GM06990 (cell line): ENCODE measurements at places on chromosomes 16 and 17.
A peak's percentile ranks its signal among the peaks of the same experiment; 100 is the strongest.

GRCh38 chr16:15396948-15397594 lies 1.5 kb downstream of the MPV17L start:
- no peak for DNase-seq

- DNase-seq: no peak
Measured at GRCh38 chr17:82689077-82689476, 9.4 kb downstream of the RAB40B start.

- DNase-seq: no peak
Measured at GRCh38 chr16:4386451-4386805, 14.8 kb downstream of the VASN start.

DNA sequence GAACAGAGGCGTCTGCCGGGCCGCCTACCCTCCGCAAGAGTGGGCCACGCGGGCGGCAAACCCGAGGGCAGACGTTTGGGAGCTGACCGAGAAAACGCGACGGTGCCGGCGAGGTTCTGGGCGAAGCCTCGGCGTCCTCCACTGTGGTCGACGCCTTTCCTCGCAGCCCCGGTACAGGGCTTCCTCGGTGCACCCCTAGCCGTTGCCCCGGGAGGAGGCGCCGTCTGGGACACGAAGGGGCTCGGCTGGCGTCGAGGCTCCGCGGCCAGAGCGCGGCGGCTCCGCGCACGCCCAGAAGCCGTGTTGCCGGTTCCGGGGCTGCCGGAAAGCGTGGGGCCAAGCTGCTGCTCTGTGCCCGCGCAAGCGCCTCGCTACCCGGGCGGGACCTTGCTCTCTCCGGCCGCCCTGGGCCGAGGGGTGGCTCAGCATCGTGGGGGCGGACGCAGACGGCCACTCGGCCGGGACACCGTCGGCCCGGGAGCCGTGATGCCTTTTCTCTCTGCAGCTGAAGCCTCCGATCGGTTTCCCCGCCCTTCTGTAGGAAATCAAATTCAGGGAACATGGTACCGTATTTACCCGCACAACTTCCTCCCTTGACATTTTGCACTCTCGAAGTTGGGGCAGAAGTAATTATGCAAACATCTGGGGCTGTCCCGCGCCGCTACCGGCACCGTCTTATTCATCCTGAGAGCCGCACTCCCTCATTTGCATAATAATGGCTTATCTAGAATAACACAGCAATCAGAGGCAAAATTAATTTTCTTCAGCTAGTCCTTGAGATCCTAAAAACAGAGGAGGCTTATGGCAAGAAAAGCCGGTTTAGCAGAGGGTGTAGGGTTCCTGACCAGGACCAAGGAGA lies 7.3 kb upstream of the CBX8 start:
- DNase-seq: peak; percentile 89

DNA sequence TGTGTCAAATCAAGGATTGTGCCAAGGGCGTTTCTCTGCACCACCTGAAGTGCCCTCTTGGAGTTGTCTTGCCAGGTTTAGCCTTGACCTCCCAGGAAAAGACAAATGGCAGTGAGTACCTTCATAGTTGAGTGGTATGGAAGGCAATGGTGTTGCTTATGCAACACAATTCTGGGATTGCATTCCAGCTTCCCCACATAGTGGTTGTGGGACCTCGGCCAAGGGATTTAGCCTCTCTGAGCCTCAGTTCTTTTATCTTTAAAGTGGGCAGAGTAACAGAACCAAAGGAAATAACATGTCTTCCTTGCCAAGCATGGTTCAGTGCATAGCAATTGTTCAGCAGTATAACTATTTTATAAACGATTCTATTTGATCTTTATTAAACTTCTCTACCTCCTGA lies 49.4 kb downstream of the CCDC42 start:
- DNase-seq: no peak

GRCh38 chr16:17257426-17258023 lies 213.2 kb downstream of the XYLT1 start:
- DNase-seq: no peak

DNA sequence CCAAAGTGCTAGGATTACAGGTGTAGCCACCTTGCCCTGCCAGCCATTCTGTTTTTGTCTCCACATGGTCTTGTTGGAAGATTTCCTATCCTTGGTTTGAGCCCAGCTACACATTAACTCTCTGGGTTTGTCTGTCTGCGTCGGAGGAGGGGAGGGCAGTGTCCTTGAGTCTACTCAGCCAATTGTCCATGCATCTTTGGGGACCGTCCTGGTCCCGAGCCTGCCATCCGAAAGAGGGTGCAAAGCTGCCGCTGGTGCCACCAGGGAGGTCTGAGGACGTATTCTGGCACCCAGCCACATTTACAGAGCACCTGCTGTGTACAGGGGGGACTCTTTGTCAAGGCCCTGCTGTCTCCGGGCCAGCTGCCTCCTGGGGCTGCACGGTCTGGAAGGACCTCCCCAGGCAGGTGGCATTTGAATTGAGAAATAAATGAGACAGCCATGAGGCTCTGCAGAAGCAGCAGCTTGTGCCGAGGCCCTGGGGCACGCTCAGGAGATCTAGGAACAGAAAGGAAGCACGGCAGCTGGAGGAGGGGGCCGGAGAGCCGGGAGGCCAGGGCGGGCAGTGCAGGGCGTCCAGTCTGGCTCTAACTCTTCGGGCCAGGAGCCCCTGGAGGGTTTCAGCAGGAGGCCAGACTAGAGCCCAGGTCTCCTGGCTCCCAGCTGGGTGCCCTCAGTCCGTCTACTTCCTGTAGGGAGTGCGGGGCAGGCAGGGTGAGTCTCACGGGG lies 1.5 kb downstream of the CYBA start:
- DNase-seq: peak; percentile 25

DNA sequence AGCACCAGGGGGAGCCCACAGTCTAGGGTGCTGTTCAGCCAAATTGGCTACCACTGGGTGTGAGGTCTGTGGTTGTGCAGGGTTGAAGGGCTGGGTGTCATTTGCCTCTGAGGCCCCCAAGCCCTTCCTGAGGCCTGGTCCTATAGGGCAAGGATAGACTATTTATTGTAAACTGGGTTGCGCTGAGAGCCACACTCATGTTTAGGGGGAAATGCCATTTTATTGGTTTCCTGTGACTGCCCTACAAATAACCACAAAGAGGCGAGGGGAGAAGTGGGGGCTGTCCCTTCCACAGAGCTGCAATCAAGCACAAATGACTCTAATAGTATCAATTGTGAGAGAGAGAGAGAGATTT lies 3.6 kb upstream of the ZCCHC14 start:
- no peak for DNase-seq

DNA sequence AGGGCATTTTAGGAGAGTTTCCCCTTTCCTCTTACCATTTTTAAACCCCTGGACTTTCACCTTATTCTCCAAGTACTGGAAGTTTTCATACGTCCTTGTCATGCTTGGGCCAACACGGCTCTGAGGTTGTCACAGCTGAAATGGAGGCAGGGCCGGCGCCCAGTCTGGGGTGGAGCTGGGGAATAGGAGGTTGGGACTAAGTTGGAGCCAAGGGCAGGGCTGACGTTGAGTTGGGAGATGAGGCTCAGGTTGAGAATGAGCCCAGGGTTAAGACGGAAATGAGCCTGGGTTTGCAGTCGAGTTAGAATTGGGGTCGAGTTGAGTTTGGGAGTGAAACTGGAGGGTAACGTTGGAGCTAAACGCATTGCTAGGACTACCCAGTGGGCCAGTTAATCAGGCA lies 1.3 kb downstream of the CLEC10A start:
- no peak for DNase-seq

GRCh38 chr17:83109793-83110645 lies 30.6 kb downstream of the METRNL start:
- no peak for DNase-seq

- DNase-seq: no peak
Measured at GRCh38 chr17:66647391-66647983, 187.4 kb upstream of the CACNG5 start.

DNA sequence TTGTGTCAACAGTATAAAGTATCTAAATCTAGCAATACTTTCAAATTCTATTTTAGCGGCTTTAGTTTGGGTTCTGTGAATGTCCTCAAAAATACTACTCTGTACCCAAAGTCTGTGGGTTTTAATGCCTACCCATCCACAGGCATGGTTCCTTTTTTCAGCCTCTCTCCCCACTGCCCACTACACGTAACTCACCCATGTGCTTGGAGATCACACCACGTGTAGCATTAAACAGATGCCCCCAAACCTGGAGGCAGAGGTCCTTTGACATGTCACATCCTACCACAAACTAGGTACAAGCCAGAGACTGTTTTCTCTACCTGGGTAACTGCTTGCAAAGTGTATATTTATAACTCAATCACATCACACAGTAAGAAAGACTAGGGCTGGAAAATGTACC lies 5.4 kb downstream of the DYNC1LI2 start:
- DNase-seq: no peak

GRCh38 chr17:61875285-61875684 lies 12.0 kb upstream of the BRIP1 start:
- no peak for DNase-seq

DNA sequence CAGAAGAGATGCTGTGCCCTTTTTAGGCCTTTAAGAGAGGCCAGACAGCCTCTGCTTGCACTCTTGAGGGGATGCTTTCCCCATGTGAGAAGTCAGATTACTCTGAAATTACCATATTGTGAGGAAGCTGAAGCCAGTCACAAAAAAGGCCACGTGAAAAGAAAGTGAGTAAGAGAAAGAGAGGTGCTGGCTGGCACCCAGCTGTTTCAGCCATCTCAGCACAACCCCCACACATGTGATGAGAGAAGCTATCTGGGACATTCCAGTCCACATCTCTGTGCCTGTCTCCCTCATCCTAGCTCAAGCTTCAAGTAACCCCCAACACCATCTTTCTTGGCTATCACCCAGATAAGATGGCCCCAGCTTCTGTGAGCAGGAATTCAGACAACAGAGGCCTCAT lies 131.4 kb downstream of the HS3ST2 start:
- DNase-seq: no peak

GRCh38 chr16:70576431-70577255 lies 53.0 kb downstream of the SF3B3 start:
- DNase-seq: peak; percentile 34
